ENCODE measurements at places on chromosomes 16 and 17.
A peak's percentile ranks its signal among the peaks of the same experiment; 100 is the strongest.

- DNase-seq = no peak
These were observed 300.6 kb downstream of the SEC14L1 start for GRCh38 chr17:77441130-77441920.

DNA sequence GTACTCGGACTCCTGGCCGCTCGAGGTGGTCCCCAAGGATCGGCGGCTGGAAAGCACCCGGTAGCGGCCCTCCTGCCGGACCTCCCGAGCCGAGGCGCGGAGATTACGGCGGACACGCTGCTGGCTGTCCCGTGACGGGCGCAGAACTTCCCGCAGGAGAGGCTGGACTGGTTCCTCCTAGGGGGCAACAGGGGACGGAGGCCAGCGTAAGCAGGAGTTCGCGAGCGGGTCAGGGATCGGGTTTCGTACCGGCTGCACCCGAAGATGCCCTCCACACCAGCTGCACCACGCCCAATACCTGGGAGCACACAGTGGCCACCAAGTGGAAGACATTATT lies 341 bp downstream of the SLC7A6OS start:
- no peak for DNase-seq

- no peak for DNase-seq
These were observed 132.2 kb upstream of the MPHOSPH6 start for GRCh38 chr16:82302042-82302727.

DNA sequence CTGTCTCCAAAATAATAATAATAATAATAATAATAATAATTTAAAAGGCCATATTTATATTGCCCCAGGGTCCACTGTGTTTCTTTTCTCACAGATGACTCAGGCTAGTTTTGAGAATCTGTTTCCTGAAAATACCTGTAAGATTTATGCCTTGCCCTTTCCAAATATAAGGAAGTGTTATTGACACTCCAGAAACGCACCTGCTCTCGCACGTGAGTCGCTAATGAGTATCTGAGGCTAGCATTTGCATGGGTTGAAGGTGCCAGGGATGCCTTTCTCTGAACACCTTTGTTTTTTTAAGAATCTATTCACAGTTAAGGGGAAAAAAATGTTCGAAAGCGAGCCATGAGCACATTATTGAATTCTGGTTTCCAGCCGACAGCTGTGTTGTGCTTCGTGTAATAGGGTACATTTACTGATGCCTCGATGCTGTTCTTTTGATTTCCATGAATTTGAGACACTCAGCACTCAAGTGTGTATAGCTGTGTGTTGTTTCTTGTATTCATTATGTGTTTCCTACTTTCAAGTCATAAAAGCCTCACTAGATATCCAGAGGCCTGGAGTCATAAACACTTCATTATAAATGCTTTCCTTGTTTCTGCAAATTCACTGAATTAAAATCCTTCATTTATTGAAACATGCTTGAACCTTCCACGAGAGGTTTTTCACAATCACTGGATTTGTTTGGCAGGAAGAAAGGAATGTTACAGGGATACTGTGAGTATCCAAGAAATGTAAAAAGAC lies 45.0 kb upstream of the NOL11 start:
- peak; percentile 68 for DNase-seq

- DNase-seq = peak; percentile 93
These were observed 292.6 kb upstream of the SOX9 start for GRCh38 chr17:71828182-71828596.

DNA sequence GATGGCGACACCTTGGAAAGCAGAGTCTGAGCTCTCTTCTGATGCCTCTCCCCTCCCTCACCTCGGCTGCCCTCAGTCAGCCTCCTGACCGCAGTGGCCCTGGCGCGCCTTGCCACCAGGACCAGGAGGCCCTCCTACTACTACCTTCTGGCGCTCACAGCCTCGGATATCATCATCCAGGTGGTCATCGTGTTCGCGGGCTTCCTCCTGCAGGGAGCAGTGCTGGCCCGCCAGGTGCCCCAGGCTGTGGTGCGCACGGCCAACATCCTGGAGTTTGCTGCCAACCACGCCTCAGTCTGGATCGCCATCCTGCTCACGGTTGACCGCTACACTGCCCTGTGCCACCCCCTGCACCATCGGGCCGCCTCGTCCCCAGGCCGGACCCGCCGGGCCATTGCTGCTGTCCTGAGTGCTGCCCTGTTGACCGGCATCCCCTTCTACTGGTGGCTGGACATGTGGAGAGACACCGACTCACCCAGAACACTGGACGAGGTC lies 4.4 kb downstream of the GPR142 start:
- no peak for DNase-seq

DNA sequence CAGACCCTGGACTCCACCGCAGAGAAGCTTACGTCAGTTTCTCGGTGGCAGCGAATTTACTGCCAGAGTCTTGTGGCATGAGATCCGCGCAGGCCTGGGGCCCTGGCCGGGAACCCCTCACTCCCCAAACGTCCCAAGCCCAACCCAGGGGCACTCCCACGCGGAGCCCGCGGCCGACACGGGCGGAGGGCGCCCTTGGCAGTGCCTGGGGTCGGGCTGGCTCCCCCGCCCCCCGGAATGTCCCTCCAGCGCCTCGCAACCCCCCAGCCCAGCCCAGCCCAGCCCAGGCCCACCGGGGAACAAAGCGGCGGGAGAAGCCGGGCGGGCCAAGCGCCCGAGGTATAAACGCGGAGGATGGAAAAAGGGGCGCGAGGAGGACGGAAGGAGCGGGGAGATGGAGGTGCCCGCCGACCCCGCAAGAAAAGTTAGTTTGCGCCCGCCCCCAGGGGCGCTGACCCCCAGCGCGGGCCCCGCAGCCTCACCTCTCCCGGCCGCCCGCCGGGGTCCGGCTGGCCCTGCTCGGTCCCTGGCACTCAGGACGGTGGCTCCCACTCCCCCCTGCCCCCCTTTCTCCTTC lies 330 bp downstream of the CASKIN2 start:
- DNase-seq = no peak

DNA sequence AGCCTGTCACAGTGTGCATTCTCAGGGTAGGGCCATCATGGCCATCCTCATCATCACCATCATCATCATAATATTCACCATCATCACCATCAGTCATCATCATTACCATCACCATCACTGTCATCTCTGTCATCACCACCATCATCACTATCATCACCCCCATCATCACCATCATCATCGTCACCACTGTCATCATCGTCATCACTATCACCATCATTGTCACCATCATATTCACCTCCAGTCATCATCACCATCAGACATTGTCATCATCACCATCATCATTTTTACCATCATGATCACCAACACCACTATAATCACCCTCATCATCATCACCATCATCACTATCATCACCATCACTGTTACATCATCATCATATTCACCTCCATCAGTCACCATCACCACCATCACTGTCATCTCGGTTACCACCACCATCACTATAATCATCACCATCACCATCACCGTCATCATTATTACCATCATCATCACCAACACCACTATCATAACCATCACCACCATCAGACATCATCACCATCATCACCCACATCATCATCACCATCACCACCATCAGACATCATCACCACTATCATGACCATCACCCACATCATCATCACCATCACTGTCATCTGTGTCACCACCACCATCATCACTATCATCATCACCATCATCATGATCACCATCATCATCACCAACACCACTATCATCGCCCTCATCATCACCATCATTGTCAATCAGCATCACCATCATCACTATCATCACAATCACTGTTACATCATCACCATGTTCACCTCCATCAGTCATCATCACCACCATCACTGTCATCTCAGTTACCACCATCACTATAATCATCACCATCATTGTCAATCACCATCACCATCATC lies 8.5 kb downstream of the RPH3AL start:
- DNase-seq = no peak

DNA sequence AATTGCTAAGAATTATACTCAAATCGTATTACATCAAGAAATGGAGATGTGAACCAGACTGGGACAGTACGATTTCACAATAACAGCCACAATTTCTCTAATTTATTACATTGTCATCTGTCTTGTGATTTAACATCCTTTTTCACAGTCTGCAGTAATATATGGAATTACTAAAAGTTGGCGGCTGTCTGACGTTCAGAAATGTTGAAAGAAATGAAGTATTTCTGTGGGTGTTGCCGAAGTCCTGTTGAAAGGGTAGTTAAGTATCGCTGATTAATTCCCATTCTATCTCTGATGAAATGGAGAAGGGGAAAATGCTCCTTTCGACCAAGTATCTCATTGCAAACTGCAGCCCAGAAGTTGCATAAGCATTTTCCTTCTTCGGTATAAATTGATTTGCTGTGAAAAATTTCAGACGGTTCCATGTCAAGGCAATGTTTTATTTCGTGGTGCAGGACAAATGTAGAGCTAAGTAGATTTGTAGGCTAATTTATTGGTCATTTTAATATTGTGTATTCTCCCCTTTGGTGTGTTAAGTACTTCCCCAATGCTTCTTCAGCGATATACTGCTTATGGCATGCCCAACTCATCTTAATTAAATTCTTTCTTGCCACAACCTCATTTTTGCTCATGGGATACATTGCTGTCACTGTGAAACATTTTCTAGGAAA lies 775.2 kb upstream of the RBFOX1 start:
- DNase-seq = no peak

GRCh38 chr17:67742025-67742424 lies 24.3 kb downstream of the NOL11 start:
- DNase-seq = no peak

- DNase-seq = no peak
These were observed 13.6 kb downstream of the HLF start for GRCh38 chr17:55278173-55278961.

DNA sequence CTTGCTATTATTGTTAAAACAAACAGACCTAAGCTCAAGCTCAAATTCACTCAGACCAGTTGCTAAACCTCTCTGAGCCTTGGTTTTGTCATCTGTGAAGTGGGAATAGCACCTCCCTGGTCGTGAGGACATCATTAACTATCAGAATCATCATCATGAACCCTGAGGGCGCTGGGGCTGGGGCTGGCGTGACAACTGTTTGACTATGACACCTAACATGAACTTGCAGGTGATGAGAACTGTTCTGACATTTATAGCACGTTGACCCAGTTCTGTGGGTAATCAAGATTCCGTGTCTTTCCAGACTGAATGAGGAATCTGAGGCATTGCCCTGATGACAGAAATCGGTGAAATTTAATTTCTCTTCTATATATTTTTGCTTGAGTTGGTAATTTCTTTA lies 71.3 kb upstream of the CDH5 start:
- DNase-seq = no peak

DNA sequence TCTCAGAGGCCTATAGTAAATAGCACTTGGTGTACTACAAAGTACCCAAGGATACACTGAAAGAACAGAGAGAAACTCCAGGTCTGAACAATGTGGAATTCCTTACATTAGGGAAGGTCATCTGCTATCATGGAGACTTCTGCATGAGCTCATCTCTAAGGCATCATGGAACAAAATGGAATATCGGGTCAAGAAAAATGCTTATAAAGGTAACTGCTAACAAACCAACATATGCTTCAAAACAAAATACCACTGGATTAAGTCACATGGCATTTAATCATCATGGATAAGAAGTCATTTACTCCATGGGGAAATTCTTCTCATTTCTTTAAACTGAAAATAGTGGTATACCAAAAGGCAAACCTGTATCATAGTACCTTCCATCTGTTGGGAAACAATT lies 34.2 kb downstream of the TXNDC11 start:
- DNase-seq = no peak

DNA sequence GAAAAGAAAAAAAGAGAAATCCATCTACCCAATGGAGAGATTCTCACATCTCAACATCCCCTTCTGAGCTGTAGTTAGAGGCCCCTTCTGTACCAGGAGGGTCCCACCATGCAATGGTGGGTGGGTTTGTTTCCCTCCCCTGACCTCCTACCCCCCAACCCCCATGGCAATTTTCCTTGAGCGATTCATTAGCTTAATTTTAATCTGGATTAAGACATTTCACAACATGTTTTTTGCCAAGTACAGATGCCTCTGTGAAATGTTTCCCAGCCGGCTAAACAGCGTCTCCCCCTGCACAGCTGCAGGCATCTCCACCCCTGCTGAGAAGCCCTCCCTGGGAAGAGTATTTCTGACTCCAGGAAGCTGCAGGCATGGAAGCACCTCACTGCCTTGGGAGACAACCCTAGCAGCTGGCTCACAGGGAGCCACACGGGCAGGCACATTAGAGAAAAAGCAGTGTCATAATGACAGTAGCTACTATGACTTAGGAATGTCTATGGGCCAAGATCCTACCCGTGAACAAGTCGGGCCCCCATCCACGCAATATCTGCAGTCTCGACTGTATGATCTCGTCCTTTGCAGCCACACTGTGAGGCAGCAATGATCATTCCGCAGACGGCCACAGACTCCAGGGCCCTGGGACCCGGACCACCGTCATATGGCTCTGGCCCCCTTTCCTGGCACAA lies 117.3 kb downstream of the ADCY9 start:
- no peak for DNase-seq

- DNase-seq = no peak
These were observed at the start of gene P2RX1 for GRCh38 chr17:3915995-3916696. TSS of gene P2RX1 (minus strand) at chr17:3916465. CDS start at chr17:3916225, 240 bp downstream.
